Aortic smooth muscle cell (primary cell): ENCODE measurements at places on chromosomes 1 and 21. TPM values are rescaled to one million over a fixed set of nuclear protein-coding genes. Genes with fewer than 3 reads are reported as not detected.

The AKR7A3 gene
- total RNA-seq = 0.50 and 1.6 TPM in 2 replicates

The C1orf141 gene
- total RNA-seq = not detected in 2 replicates

The GALE gene
- total RNA-seq = 19.3 and 29.3 TPM in 2 replicates

The GFI1 gene
- total RNA-seq = 0.13 and 0.19 TPM in 2 replicates
